Activated naive CD4-positive, alpha-beta T cell treated with Interleukin-2 at 50 U/mL for 16 hours (primary cell): ENCODE measurements at places on chromosomes 3 and 15.

GRCh38 chr3:178129109-178129508, 407.1 kb upstream of the KCNMB2 start:
- DNase-seq, result no peak

DNA sequence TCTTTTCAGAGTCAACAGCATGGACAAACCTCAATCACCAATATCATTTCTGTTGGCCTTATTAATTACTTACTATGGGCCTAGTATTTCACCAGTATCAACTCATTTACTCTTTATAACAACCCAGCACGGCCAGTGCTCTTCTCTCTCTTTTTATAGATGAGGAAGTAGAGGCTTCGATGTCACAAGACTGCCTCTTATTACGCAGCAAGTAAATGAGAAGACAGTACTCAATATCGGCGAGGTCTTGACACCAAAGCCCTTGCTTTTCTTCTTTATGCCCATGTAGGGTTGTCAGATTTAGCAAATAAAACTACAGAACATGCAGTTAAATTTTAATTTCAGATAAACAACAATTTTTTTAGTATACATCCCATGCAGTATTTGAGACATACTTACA, 99.0 kb upstream of the KCNMB2 start:
- DNase-seq, result no peak

GRCh38 chr15:71779073-71779797, 31.1 kb upstream of the NR2E3 start:
- no peak for DNase-seq

- no peak for DNase-seq
Observed at GRCh38 chr3:172397716-172398405, 50.4 kb downstream of the GHSR start.

- no peak for DNase-seq
Observed at GRCh38 chr3:15216501-15216900, 10.5 kb downstream of the CAPN7 start.

- DNase-seq, result no peak
Observed at GRCh38 chr15:95024351-95024750, 793.0 kb downstream of the MCTP2 start.

- no peak for DNase-seq
Observed at GRCh38 chr15:58269455-58270414, 131.6 kb downstream of the AQP9 start.

- DNase-seq, result no peak
Observed at GRCh38 chr3:66615643-66616301, 115.0 kb upstream of the LRIG1 start.
